ENCODE measurements at places on chromosomes 3 and 15.
A peak's percentile ranks its signal among the peaks of the same experiment; 100 is the strongest.

- no peak for DNase-seq
Observed at GRCh38 chr3:10770981-10771380, 45.0 kb upstream of the SLC6A11 start.

DNA sequence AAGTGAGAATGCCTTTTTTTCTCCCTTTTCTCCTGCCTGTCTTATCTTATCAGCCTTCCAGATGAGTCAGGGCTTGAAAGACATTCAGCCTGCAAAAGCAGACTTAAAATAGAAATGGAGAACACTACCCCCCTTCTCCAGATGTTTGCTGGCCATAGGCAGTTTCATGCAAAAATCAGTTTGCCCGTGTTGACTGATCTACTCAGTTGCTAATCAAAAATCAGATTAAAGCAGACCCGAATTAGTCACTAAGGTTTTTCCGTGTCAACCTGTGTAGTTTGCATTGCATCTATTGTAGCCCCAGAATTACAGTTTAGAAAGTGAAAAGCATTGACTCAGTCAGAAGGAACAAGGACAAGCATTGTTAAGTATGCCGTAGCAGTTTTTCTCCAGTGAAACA, 56.2 kb downstream of the IL5RA start:
- no peak for DNase-seq

DNA sequence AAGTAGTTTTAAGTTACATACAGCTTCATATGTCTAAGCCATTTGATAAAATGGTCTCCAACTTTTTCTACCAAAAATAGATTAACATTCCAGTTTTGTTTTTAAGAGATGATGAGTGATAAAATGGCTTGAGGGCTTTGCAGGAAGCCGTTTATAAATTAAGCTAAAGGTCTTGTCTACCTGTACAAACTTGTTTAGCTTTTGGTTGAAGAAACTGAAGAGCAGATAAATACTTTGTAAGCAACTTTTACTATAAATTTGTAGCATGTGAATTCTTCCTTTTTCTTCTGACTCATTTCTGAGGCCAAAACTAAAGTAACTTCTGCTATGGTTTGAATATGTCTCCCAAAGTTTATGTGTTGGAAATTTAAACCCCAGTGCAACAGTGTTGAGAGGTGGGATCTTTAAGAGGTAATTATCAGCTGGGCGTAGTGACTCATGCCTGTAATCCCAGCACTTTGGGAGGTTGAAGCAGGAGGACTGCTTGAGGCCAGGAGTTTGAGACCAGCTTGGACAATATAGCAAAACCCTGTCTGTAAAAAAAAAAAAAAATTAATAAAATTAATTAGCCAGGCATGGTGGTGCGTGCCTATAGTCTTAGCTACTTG, 8.2 kb upstream of the NEDD4 start:
- DNase-seq, result no peak

DNA sequence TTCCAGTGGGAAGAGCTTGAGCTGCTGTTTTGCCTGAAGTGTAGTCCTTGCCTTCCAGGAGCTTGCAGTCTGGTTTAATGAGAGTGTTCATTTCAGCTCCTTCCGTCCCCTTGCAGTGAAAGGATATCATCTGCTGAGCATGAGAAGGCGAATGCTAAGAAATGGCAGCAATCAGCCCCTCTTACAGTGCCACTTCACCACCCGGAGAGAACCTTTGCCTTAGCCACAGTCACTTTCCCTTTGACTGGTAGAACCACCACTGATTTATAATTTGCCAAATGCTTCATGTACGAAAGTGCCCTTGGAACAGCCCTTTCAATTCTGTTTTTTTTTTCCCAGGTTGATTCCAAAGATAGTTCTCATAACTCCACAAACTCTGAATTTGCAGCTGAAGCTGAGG, 11.5 kb downstream of the TATDN2 start:
- no peak for DNase-seq

DNA sequence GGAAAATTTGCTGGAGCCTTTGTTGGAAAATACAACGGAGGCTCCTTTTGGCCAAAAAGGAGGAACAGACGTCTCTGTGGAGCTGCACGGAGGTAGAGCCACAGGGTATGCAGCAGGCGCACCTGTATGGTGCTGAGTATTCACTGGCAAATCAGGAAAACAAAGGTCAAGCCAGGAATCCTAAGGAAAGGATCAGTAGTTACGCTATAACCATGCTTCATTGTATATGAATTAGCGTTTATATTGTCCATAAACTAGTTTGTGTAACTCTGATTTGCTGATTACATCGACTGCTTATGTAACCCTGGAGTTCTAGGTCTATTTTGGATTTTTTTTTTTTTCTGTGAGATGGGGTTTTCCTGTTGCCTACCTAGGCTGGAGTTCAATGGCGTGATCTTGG, 45.4 kb downstream of the LPP start:
- no peak for DNase-seq

GRCh38 chr3:42733501-42734262, 31.1 kb upstream of the HHATL start:
- no peak for DNase-seq

DNA sequence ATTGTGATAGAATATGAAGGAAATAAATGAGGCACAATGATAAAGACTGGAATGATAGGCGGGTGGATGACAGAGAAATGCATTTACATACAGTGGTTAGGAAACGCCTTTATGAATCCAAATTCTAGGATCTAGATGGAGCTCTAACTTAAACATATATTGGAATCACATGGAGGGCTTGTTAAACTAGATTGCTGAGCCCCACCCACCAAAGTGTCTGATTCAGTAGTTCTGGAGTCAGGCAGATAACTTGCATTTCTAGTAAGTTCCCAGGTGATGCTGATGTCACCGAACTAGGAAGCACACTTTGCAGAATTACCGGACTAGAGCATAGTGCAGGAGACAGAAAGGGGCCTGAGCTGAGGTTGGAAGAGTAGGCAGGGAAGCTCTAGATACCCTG, 837.2 kb downstream of the FHIT start:
- no peak for DNase-seq

- no peak for DNase-seq
Observed at GRCh38 chr3:34155666-34156065, 357.2 kb downstream of the PDCD6IP start.

GRCh38 chr15:25852661-25853524, 10.2 kb downstream of the ATP10A start:
- no peak for DNase-seq

- no peak for DNase-seq
Observed at GRCh38 chr3:165197481-165197800, 1.3 kb upstream of the SLITRK3 start.

GRCh38 chr3:55445551-55445950, 41.6 kb downstream of the WNT5A start:
- DNase-seq, result no peak

DNA sequence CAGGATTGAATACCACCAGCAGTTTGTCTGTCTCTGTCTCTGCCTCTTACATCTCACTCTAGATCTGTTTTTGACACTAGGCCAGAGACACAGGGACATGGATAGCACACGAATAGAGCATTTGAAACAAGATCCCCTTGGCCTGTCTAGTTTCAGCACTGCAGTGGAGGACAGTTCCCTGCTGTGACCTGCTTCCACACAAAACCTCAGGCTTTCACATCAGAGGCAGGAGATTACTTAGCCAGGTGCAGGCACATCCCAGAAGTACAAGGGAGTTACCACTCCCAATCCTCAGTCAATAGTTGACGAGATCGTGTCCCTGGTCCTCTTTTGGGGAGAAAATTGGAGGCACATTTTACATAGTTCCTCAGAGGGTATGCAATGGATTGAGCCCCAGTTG, 34.0 kb upstream of the CCK start:
- peak; percentile 50 for DNase-seq

Data from hindlimb muscle (tissue), 1 donor.